ENCODE measurements at places on chromosomes 4 and X. TPM values are rescaled to one million over a fixed set of nuclear protein-coding genes. Genes with fewer than 3 reads are reported as not detected.

DNA sequence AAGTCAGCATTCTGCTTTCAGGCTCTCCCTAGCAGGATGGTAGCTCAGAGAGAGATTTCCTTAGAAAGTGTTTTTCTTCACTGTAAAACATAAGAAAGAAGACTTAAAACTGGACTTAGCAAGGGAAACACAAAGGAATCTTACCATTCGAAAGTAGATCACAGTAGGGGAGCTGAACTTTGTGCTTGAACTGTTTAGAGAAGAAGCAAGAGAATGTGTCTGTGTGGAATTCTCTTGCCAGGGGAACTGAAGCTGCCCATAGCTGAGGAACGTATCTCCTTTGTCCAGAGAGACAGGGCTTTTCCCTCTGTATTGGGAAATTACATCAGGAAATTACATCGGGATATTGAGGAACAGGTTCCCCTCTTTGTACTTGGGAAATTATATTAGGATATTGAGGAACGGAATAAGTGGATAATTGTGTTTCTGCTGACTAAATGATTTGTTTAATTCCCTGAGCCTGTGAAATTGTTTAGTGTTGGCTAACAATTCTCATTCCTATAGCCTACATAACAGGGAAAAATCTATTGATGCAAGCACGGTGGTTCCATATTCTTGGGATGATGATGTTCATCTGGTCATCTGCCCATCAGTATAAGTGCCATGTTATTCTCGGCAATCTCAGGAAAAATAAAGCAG is 21.2 kb downstream of the SRD5A3 start:
- no peak for DNase-seq

DNA sequence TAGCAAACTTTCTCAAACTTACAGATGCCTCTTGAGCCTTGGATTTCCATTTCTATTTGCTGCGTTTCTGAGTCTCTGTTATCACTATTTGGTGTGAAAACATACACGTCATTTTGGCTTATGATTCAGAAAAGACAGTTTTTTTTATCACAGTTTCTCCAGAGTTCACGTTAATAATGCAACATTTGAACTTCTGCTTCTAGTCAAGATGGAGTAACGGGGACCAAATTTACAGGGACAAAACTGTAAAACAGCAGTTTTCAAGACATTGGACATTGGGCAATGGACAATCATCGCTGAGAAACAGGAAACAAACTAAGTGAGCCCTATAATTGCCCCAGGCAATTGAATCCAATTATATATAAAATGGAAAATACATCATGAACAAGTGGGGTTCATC is 36.2 kb upstream of the TASL start:
- no peak for DNase-seq

DNA sequence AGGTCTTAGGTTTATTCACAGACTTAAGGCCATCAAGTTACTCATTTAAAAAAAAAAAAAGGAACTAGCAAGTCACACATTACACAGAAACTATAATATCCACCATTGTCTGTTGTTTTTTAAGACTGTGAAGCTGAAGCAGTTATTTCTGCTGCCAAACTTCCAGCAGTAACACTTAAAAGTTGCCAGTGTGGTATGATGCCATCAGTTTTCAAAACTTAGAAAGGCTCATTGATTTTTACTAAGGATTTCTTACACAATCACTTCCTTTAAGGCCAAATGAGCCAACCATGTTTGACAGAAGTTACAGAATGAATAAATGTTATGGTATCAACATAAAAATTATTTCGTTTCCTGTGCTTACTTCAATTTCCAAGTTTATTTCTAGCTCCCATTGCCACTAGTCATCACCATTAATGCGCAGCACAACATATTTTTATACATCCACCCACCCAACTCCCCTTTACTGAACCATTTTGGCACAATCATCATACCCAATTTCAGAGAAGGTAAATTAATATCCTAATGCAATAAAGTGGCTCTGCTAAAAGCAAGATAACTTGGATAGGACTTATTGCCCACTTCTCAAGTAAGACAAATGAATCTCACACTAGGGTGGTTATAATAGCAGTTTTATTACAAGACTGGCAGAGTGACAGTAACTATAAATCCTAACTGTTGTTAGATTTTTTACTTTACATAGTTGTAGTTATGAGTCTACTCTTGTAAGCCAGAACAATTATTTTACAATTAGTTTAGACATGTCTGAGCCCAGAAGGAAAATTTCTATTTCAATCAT is 13.1 kb downstream of the PDGFC start:
- no peak for DNase-seq

DNA sequence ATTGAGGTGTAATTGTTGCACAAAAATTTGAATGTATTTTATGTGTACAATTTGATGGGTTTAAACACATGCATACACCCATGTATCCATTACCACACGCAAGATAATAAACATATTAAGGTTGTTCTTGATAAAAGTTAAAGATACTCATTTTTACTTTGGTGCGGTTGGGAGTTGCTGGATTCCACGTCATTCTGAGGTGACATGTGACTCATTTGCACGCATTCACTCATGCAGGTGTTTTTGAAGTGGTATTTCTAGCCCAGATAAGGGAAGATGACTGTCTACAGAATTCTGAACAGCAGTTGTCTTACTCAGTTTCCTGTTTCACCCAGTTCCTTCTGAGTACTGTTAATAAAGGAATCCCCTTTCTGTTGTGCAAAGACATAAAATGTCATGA is 142.0 kb downstream of the RTL3 start:
- DNase-seq, result no peak

- no peak for DNase-seq
These were observed 112.7 kb upstream of the DUSP21 start for GRCh38 chrX:44731160-44731559.

CFP gene
- 1.6 TPM for polyA plus RNA-seq

MED14 gene
- polyA plus RNA-seq, result 44.8 TPM

CENPVL3 gene
- 1.2 TPM for polyA plus RNA-seq

Data from left renal cortex interstitium (tissue), 4 donors.